ENCODE measurements at places on chromosomes 3 and 15.

DNA sequence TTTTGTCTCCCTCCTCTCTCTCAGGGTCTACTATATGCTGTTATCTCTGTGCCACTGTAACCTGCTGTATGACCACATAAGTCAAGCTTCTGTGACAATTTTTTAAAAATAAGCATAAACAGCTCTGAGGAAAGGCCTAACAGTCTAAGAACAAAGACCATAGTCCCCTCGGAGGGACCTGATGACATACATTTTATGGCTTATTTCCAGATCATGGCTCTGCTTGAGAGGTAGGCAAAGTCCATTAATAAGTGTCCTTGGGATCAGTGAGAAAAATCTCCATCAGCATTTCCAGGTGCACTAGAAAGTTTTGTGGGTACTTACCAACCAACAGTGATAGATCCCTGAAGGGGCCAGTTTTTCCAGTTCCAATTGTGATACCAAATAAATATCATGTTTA, 123.8 kb downstream of the TNIK start:
- no peak for DNase-seq

DNA sequence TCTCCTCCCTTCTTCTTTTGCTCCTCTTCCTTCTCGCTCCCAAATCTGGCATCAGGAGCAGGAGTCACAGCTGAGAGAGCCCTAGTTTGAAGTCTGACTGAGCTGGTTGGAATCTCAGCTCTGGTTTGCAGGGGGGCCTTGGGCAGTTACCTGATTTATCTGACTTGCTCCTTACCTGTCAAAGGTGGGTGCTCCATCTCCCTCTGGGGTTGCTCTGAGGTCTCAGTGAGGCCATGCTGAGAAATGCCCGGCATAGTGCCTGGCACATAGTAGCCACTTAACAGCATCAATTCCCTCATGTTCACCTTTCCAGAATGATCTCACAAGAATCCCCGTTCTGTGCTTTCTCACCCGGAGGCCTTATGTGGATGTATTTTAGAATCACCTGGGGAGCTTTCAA, 121.2 kb upstream of the CTDSPL start:
- DNase-seq = no peak

GRCh38 chr15:72161361-72162132, 36.0 kb downstream of the GRAMD2A start:
- DNase-seq = no peak

DNA sequence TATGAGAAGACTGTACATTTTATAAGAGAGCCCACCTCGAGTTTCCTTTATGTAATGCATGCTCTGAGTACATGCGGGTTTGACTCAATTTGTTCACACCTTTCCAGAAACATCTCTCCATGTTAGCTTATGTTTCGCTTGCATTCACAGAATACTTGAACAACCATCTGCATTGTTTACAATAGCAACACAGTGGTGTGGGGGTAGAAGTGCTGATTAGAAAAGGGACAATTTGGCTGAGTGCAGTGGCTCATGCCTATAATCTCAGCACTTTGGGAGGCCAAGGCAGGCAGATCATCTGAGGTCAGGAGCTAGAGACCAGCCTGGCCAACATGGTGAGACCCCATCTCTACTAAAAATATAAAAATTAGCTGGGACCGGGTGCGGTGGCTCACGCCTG, 60.9 kb downstream of the NCEH1 start:
- no peak for DNase-seq

DNA sequence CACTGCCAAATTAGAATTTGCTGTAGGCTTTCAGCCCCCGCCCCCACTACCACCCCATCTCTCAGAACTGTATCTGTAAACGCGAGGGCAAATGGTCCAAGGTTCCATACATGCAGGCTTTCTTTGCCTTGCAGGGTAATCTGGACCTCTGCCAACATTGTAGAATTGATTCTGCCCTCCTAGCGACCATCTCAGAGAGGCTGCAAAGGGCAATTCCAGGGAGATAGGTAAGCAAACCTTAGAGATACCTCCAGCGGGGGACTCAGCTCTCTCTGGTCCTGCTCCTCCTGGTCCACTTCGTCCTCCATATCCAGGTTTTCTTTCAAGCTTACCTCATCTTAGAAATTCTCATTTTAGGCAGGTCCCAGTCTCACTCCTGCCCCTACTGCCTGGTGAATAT, 64.4 kb downstream of the SLMAP start:
- DNase-seq = no peak

DNA sequence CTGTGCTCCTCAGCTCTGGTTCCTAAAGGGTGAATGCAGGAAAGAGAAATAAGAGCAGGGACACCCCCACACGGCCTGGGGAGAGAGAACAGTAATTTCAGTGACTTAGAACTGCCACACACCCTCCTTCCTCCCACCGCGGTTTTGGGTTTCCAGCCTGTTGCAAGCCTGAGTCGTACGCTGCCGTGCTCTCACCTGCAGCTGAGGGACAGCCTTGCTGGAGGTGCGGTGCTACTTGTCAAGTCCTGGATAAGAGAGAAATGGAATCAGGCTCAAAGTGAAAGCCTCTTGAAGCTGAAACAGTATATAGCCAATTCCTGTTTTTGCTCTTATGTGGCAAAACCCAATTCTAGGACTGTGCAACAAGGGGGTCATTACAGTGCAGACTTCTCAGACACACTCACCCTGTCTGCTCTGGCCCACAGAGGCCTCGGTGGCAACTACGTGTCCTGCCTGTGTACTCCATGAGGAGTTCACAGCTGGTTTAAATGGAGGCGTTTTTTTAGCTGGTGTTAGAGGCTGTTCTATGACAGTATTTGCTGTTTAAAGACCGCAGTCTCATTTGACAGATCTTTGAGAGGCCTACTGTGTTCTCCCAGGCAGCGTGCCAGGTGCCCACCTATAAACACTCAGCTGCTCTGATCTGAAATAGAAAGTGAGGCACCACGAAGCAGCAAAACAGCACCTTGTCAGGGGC, 42.9 kb downstream of the TBC1D2B start:
- DNase-seq = peak; percentile 28

DNA sequence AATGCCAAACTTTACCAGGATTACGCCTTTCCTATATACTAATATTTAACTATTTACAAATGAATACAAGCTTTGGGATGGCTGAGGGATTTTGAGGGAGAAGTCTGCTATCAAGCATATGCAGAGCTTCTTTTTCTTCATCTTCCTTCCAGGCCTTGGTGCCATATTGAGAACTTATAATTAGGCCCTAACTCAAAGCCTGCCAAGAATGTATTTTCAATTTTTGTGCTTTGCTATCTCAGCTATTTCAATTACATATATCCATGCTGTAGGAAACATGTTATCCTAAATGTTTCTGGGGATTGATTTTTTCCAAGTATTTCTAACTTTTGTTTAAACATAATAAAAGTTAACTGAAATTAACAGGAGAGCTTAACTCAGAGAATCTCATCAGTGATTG, 425.0 kb upstream of the GRM7 start:
- no peak for DNase-seq

DNA sequence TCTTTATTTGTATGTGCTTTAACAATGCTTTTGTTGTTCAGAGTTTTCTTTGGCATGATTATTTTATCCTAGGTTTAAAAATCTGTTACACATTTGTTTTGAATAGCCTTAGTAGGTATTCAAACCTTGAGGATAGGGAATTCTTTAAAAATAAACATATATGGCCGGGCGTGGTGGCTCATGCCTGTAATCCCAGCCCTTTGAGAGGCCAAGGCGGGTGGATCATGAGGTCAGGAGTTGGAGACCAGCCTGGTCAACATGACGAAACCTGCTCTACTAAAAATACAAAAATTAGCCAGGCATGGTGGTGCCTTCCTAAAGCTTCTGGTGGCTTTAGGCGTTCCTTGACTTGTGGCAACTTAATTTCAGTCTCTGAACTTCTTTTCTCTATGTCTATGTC, 743.3 kb upstream of the EPHA6 start:
- no peak for DNase-seq

Measured in GM18507 (cell line).